Gastrocnemius medialis (tissue), 4 donors: ENCODE measurements at places on chromosomes 4 and X.

GRCh38 chrX:130012683-130013082, 30.2 kb downstream of the BCORL1 start:
- DNase-seq = no peak

GRCh38 chr4:968621-969394, 4.6 kb downstream of the DGKQ start:
- no peak for DNase-seq

DNA sequence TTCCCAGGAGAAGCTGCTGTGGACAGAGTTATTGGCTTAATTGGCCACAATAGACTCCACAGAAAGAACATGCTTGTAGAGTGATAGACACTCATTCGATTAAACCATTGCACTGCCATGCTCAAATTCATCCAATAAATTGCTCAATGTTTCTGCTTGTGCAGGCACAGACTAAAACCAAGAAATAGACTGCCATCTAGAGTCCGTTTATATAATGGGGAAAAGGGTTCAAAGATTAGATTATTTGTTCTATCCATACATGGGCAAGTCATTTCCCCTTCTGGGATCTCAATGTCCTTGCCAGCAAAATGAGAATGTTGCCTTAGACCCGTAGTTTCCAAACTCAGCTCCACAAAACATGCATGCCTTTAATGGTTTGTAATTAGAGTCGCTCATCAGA, 8.7 kb downstream of the SMIM10 start:
- no peak for DNase-seq

GRCh38 chr4:74294681-74295080, 13.6 kb upstream of the EPGN start:
- no peak for DNase-seq

GRCh38 chr4:106868381-106869035, 167.6 kb downstream of the DKK2 start:
- DNase-seq = no peak

DNA sequence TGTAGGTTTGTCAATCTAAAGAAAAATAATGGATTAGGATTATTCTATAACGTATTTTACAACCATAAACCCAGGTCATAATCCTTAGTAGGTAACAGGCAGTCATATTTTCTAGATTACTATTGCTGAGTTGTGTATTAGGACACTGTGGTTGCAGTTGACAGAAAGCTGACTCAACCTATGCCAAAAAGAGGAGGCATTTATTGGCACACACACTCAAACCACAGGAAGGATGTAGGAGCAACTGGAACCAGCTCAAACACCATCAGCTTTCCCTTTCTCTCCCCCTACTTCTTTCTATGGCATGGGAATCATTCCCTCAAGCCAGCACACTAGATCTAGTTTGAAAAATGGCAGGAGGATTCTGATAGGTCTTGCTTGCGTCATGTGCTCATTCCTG, 136.4 kb upstream of the FAM9C start:
- no peak for DNase-seq

GRCh38 chrX:34578237-34578636, 78.8 kb downstream of the TMEM47 start:
- no peak for DNase-seq

DNA sequence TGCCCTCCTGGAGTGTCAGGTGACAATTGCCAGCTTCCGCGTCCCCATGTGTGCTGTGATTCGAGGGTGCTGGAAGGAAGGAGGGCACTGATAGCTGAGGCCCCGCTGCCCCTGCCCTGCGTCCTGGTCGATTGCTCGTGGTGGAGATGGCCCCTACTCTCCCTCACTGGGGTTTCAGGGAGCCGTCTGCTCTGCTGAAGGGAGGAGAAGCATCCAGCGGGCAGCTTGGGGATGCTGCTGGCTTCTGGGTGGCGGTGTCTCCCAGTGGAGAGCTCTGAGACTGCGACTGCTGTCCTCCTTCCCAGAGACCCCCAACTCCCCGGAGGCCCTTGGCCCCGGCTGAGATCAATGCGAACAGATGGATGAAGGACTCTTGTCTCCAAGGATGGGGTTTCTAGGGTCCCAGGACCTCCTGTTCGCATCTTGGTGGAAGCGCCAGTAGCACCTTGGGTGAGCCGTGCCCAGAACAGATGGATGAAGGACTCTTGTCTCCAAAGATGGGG, 98.6 kb downstream of the PSAPL1 start:
- no peak for DNase-seq

GRCh38 chr4:184400375-184400870, 73.9 kb downstream of the IRF2 start:
- peak; percentile 45 for DNase-seq

- no peak for DNase-seq
These were observed 632.1 kb upstream of the AADAT start for GRCh38 chr4:170721812-170722373.
